Fibroblast of skin of left biceps (primary cell): ENCODE measurements at places on chromosomes 1 and 21.
A peak's percentile ranks its signal among the peaks of the same experiment; 100 is the strongest.

GRCh38 chr1:38786040-38786436, 73.5 kb downstream of the RRAGC start:
- no peak for DNase-seq

GRCh38 chr1:85137660-85138059, 63.2 kb downstream of the SYDE2 start:
- no peak for DNase-seq

GRCh38 chr1:30601316-30602085, 121.9 kb downstream of the MATN1 start:
- DNase-seq = no peak

DNA sequence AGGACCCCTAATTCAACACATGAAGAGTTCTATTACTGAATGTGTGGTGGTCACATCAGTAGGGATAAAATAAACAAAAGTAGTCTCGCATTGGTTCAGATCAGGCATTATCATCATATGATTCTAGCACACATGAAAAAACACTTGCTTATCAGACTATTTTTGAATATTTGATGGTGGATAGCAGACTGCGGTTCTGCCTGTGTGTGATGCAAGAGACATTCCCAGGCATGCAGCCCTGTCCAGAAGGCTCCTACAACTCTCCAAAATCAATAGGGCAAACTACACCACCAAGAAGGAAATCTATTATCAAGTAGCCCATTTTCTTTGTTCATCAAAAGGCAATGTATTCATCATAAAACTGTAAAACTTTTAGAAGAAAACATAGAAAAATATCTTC, 304.7 kb downstream of the DUSP10 start:
- DNase-seq = no peak

DNA sequence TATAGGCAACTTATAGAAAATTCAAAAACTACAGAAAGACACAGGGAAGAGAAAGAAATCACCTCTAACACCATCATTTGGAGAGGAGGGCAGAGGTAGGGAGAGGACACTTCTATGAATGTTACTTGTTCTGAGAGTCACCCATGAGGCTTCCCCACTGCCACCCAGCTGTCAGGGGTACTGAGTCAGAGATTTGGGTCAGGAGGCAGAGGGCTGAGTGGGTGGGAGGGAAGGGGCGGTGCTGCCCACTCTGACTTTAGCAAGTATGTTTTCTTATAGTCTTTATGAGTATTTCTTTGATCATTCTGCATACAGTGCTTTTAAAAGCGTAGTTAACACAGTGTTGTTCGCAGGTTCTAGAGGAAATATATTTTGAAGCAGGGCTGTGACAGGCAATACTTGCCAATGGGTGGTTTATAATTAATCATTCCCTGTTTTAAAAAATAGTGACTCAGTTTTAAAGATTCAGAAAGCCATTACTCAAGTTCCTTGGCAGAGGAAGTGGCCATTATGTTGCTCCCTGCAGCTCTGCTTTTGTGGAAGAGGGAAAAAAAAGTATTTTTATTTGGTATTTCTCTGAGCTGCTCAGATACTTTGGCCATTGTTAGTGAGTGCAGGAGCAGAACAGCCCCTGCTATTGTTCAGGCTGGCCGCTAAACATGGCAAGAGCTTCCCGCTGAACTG, 18.3 kb downstream of the IL6R start:
- DNase-seq = no peak

GRCh38 chr1:177278626-177279390, 108.0 kb downstream of the BRINP2 start:
- DNase-seq = no peak

DNA sequence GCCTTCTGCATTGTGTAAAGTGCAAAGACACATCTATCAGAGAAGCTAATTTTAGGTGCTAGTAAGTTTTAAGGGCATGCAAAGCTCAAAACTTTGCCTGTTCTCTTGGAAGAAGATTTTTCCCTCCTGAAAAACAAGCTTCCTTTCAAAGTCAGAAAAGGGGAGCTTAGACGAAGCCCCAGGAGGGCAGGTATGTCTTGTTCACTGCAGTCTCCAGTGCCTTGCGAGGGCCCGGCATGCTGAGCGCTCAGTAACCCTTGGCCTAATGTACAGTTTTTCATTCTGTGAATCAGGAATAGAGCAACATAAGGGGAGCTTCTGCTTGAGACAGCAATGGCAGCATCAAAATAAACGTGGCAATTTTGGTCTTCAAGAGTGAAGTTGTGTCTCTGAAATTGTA, 35.0 kb downstream of the GALNT2 start:
- no peak for DNase-seq

- no peak for DNase-seq
Observed at GRCh38 chr1:151989211-151989862, 4.3 kb downstream of the S100A10 start.

GRCh38 chr1:56148326-56149193, 430.8 kb downstream of the PLPP3 start:
- DNase-seq = no peak

DNA sequence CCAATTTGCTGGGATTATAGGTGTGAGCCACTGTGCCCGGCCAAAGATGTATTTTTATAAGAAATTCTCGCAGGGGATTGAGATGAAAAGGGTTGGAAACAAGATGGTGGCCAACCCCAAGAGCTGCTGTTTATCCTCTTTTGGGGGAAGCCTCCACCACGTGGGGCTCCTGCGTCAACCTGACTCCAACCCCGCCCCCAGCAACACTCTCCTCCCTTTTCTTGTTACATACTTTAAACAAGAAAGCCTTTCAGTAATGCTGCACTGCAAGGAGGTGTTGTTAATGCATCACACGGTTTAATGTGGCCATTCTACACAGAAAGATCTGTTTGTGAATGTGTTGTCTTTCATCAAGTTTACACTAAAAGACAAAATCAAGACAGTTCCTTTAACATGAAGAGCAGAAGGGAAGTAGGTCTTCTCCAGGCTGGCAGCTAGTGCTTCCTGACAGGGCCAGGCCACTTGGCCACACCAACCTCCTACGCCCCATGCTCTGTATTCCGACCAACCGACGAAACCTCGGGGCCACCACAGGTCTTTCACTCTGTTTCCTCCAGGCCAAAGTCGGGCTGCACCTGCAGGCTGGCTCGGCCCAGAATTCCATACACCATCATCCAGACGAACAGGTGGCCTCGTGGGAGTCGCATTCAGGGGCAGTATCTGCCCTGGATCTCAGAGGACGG, 25.9 kb downstream of the C2CD2 start:
- DNase-seq = no peak

DNA sequence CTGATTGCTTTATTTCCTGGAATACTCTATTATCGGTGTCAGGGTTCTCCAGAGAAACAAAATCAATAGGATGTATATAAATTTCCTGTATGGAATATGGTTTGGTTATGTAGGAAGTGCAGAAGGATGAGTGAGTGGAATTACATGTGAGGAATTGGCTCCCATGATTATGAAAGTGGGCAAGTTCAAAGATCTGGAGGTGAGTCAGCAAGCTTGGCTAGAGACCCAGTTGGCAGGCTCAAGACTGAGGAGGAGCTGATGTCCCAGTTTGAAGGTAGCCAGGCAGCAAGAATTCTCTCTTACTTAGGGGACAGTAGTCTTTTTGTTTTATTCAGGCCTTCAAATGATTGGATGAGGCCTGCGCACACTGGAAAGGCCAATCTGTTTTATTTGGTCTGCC, 57.5 kb downstream of the MAP3K7CL start:
- DNase-seq = peak; percentile 79

GRCh38 chr21:29466532-29466931, 167.8 kb downstream of the BACH1 start:
- no peak for DNase-seq

DNA sequence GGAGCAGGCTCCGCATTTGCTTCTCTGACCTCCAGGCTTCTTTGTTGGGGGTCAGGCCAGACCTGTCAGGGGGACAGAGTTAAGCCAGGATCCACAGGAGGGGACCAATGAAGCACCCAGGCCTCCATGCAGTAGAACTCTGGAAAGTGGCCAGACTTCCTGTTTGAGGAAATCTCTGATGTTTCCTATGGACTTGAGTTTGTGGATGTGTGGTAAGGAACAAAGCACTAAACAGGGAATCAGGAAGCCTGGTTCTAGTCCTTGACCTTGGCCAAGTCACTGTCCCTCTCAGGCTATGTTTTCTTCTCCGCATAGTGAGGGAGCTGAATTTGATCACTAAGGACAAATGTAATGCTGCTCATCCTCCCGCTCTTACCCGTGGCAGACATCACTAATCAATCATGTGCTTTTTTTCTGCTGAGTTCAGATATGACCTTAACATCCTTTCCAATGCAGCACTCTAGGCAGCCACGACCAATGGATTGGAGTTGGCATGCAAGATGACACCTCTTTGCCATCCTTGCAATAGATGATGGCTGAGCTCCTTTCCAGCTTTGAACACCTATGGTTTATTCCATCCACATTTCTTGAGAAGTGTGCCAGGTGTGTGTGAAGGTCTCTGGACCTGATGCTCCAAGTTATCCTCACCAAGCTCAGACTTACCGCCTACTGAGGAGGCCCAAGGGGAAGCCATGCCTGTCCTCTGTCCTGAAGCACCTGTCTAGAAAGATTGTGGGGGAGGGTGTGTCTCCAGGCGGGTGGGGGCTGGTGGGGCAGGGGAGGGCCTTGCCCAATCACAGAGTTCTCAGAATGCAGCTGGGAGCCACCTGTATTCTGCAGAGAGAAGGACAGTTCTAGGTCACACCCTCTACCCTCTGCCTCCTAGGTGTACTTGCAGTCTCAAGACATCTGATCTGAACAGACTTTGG, 9.9 kb downstream of the SH2D2A start:
- DNase-seq = no peak

DNA sequence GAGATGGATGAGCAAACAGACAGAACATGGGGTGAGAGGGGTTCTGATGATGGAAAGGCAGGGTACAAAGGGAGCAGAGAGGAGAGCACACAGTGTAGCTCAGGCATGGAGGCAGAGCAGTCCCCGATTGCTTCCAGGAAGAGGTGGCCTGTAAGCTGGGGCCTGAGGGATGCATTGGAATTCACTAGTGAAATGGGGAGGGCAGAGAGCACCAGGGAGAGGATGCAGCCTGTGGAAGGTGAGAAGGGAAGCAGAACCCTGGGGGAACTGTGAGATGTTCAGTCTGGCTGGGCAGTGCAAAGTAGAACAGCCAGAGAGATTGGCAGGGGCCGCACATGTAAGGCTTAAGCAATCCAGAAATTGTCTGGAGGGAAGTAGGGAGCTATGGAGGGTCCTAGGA, 12.2 kb downstream of the ZNF362 start:
- DNase-seq = no peak

GRCh38 chr1:201321826-201322390, 38.6 kb downstream of the PKP1 start:
- DNase-seq = no peak

DNA sequence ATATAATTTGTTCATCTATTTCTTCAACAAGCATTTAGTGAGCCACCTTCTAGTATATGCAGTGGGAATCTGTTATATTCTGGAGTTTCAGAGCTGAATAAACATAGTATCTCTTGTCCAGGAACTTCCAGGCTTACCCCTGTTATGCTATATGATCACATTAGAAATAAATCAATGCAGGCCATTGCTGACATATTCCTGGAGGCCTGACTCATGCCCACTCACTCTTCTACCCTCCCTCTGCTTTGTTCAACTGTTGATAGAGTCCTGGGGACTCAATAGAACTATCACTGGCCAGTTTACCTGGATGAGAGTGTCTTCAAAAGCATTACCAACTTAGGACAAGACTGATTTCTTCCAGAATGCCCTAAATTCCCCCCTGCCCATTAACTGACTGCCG, 29.3 kb upstream of the SRSF10 start:
- no peak for DNase-seq

DNA sequence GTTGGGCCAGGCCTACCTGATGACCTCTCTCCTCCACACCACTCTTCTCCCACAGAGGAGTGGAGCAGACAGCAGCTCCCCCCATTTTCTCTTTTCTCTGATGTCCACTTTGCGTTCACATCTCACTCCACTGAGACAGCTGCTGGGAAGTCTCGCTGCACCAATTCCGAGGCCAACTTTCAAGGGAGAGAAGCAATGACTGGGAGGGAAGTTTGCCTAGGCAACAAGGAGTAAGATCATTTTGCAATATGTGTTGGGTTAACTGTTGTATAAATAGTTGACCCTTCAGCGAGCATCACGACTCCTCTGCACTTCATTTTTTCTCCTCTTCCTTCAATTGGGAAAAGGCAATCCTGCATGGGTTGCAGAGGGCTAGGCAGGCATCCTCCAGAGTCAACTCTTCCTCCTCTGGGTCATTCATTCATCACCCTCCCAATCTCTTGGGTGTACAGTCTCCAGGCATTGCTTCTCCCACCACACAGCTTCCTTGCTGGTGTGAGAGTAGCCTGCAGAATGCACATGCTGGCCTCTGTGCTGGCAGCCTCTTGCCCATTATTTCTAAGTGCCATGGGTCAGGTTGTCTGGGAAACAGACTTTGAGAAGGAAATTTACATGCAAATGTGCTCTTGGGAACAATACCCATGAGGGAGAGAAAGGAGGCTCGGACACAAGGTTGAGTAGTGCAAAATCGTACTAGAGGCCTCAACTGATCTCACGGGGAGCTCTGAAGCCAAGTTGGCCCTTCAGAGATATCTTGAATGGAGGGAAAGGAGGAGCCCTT, 75.8 kb upstream of the BCAR3 start:
- no peak for DNase-seq

- DNase-seq = no peak
Observed at GRCh38 chr1:80066060-80066459, 1059.5 kb upstream of the ADGRL4 start.

GRCh38 chr1:93330196-93330595, 15.5 kb upstream of the DR1 start:
- no peak for DNase-seq

DNA sequence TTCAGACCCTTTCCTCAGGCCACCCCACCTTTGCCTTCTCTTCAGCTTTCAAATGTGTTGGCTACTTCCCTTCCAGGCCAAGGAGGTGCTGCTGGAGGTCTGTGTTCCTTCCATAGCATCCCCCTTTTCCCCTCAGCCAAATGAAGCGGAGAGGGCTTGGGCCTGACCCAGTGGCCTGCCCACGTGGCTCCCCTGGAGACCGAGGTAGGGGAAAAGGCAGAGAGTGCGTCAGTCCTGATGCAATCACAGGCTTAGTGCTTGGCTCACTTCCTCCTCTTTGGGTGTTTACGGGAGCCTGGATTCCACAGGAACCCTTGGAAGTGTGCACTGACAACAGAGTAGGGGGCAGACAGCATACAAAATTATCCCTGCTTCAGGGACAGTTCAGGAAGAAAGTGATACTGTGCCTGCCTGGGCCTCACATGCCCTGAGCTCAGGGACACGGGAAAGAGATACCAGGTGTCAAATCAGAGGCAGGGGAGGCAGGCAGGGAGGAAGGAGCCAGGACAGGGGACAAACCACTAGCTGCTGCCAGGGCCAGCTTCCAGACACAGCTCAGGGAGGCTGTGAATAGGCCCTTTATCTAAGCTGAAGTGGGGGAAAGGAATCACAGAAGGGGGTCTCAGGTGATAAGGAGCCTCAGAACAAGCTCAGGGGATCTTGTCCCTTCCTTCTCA, 16.6 kb upstream of the PTP4A2 start:
- DNase-seq = peak; percentile 94

- peak; percentile 30 for DNase-seq
Observed at GRCh38 chr1:151314137-151314875, 12.9 kb downstream of the PI4KB start.
